Lower lobe of right lung (tissue), 2 donors: ENCODE measurements at places on chromosomes 16 and 17.

GRCh38 chr17:53142890-53143289 is 679.8 kb upstream of the KIF2B start:
- no peaks in the 10 kb centered on the region for H3K36me3 ChIP-seq
- no peak overlapping the region for H3K4me3 ChIP-seq
- no peak overlapping the region for H3K27ac ChIP-seq
- no peaks in the 10 kb centered on the region for H3K27me3 ChIP-seq
- no peaks in the 10 kb centered on the region for H3K4me1 ChIP-seq

- no peaks in the 10 kb centered on the region for H3K36me3 ChIP-seq
- no peaks in the 10 kb centered on the region for H3K4me1 ChIP-seq
- H3K27me3 ChIP-seq = no peaks in the 10 kb centered on the region
Measured at GRCh38 chr16:25606069-25606468, 85.7 kb upstream of the HS3ST4 start.

GRCh38 chr16:53967572-53967971 is 263.6 kb downstream of the FTO start:
- no peak overlapping the region for H3K4me3 ChIP-seq
- no peaks in the 10 kb centered on the region for H3K27me3 ChIP-seq
- H3K27ac ChIP-seq = no peak overlapping the region
- no peaks in the 10 kb centered on the region for H3K36me3 ChIP-seq
- no peak for DNase-seq
- no peaks in the 10 kb centered on the region for H3K4me1 ChIP-seq

GRCh38 chr16:85733155-85733838 is 17.6 kb downstream of the C16orf74 start:
- H3K4me1 ChIP-seq = no peaks in the 10 kb centered on the region
- H3K27me3 ChIP-seq = no peaks in the 10 kb centered on the region
- no peak for DNase-seq
- H3K36me3 ChIP-seq = no peaks in the 10 kb centered on the region

- H3K27me3 ChIP-seq = no peaks in the 10 kb centered on the region
- no peak overlapping the region for H3K4me3 ChIP-seq
- peak overlapping the region; percentile 31 for H3K27ac ChIP-seq
- no peaks in the 10 kb centered on the region for H3K36me3 ChIP-seq
- DNase-seq = no peak
Measured at GRCh38 chr16:56262148-56262547, 70.9 kb downstream of the GNAO1 start.

DNA sequence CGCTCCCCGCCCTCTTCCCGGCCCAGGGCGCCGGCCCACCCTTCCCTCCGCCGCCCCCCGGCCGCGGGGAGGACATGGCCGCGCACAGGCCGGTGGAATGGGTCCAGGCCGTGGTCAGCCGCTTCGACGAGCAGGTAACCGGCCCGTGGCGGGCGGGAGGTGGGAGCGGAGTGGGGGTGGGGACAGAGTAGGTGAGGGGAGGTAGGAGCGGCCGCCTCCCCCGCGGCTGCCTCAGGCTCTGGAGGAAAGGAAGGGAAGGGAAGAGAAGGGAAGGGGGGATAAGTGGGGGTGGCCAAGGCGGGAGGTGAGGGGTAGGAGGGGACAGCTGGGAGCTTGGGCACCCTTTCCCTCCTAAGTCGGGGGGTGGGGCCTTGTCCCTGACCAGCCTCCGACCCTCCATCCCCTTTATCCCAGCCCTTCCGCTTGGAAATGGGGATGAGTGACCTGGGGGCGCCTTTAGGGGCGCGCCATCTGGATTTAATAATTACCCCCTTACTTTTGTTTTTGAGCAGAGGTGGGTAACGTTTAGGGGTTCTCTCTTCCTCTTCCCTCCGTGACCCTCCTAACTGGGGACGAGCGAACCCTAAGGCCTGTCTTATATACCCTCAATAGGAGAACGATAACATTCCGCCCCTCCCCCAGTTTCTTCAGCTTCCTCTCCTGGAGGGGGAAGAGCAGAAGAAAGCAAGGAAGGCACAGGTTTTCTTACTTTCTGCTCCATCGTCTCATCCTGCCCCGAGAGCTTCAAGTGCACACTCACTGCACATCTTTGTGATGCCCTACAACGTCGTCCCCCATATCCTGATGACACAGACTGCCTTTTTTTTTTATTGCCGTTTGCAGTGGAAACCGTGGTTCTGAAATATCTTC is 694 bp downstream of the NF1 start:
- H3K27me3 ChIP-seq = no peaks in the 10 kb centered on the region
- peak; percentile 67 for DNase-seq
- peak overlapping the region; percentile 81 for H3K4me3 ChIP-seq
- peak overlapping the region; percentile 91 for H3K27ac ChIP-seq

DNA sequence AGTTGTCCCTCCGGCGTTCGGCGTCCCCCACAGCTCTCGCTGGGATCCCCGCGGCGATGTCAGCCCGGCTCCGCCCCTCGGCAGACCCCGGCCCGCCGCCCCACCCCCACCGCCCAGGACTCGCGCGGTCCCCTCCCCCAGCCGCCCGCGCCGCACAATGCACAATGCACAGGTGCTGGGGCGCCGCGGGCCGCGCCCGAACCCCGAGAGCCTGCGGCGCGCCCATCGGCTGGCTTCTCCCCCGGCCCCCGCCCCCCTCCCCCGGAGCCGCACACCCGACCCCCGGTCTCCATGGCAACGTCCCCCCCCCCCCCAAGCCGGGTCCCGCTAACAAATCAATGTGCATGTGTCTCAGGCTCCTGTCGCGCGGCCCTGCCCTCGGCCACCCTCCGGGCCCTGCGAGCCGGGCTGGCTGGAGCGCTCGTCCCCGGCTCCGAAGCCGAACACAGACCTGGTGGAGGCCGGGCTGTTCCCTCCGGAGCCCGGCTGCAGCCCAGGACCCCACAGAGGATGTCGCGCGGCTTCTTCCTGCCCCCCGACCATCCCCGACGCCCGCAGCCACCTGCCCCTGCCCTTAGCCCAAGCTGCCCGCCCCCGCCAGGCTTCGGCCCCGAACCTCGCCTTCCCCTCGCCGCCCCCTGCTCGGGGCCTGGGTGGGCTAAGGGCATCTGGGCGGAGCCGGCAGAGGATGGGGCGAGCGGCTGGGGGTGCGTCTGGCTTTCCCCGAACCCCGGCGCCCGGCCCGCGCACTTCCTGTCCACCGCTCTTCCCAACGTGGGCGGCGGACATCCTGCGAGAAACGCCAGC is 818 bp upstream of the CBX8 start:
- peak overlapping the region; percentile 70 for H3K4me3 ChIP-seq
- H3K4me1 ChIP-seq = peaks cover 63% of the 10 kb centered on the region
- peaks cover 11% of the 10 kb centered on the region for H3K36me3 ChIP-seq
- H3K27ac ChIP-seq = peak overlapping the region; percentile 87

- H3K36me3 ChIP-seq = no peaks in the 10 kb centered on the region
- H3K4me3 ChIP-seq = no peak overlapping the region
- no peaks in the 10 kb centered on the region for H3K27me3 ChIP-seq
- no peak for DNase-seq
Measured at GRCh38 chr16:56862776-56863175, 2.2 kb upstream of the SLC12A3 start.

- DNase-seq = peak; percentile 78
- H3K36me3 ChIP-seq = no peaks in the 10 kb centered on the region
- peaks cover 11% of the 10 kb centered on the region for H3K4me1 ChIP-seq
Measured at GRCh38 chr16:3036726-3037315, at the start of gene BICDL2. Gene BICDL2, minus strand, starts transcription at chr16:3036944. Its CDS starts 1,448 bp downstream, at chr16:3035496.

- H3K27me3 ChIP-seq = no peaks in the 10 kb centered on the region
- no peaks in the 10 kb centered on the region for H3K36me3 ChIP-seq
- DNase-seq = no peak
- no peak overlapping the region for H3K27ac ChIP-seq
Measured at GRCh38 chr16:83831456-83831987, 23.7 kb downstream of the HSBP1 start.

DNA sequence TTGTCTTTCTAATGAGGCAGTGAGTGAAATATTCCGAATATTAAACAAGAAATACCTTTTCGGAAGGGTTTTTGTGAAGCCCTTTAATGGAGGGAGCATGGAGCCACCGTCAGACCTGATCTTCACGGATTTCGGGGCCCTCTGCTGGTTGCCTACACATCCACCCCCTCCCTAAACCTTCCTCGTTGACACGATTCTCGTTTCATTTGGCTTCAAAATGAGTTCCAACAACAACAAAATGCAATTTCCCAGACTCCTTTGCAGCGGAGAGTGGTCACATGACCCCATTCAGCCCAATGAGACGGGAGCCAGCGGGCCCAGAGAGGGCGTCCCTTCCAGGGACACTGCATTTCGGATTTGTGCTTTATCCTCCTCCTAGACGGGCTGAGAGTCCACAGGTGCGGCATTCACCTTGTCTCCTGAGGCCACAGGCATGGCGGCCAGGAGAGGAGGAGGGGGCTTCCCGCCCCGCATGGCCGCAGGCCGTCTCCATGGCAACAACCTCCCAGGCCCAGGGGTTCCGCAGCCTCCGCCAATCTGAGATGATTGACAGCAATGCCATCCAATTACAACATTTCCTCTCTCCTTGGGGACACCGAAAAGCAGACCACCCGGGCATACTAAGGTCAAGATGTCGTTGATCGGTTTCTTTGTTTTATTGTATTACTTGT is 259.8 kb downstream of the C16orf95 start:
- no peak overlapping the region for H3K27ac ChIP-seq
- H3K4me3 ChIP-seq = no peak overlapping the region
- peaks cover 32% of the 10 kb centered on the region for H3K27me3 ChIP-seq

DNA sequence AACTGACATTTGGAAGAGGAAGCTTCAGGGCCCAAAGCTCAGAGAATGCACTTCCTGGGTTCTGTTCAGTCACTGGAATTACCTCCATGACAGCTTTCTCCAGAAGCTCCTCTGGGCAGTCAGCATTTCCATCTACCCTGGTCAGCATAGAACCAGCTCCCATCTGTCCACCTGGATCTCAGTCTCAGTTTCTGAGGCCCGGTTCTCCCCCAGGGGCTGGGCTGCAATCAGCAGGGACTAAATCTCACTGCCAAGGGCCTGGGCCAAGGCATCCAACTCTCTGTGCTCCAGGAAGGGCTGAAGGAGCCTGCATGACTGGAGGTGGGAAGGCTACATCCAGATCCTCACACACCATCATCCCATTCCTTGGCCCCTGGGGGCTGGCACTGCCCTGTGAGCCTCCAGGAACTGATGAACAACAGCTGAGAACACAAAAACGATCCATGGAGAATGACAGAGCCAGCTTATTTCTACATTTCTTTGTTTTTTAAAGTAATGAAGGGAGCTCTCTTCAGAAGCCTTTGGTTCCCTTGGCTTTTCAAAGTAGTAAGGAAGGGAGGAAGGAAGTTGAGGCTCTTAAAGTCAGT is 66.3 kb upstream of the MRTFB start:
- H3K27me3 ChIP-seq = no peaks in the 10 kb centered on the region
- no peaks in the 10 kb centered on the region for H3K36me3 ChIP-seq
- no peak overlapping the region for H3K4me3 ChIP-seq

GRCh38 chr16:67301080-67301782 is 21.9 kb downstream of the PLEKHG4 start:
- DNase-seq = no peak
- H3K4me1 ChIP-seq = no peaks in the 10 kb centered on the region
- H3K27ac ChIP-seq = no peak overlapping the region
- no peaks in the 10 kb centered on the region for H3K27me3 ChIP-seq
- H3K4me3 ChIP-seq = no peak overlapping the region
- H3K36me3 ChIP-seq = no peaks in the 10 kb centered on the region

DNA sequence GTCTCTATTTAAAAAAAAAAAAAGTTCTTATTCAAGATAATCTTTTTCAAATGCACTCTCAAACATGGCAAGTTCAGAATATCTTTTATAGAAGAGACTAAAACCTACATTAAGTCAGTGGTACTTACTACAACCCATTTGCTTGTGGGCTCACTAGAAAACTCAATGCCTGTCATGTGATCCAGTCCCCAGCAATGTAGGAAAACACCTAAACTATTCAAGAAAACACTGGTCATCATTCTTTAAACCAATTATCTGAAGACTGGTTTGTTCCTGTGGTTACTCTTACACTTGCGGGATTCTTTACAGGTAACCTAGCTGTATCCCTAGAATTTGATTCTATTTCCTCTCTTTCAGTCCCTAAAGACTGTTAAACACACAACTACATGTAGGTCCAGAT is 19.6 kb downstream of the MED13 start:
- H3K36me3 ChIP-seq = peaks cover 83% of the 10 kb centered on the region
- no peak overlapping the region for H3K27ac ChIP-seq
- H3K4me1 ChIP-seq = no peaks in the 10 kb centered on the region

DNA sequence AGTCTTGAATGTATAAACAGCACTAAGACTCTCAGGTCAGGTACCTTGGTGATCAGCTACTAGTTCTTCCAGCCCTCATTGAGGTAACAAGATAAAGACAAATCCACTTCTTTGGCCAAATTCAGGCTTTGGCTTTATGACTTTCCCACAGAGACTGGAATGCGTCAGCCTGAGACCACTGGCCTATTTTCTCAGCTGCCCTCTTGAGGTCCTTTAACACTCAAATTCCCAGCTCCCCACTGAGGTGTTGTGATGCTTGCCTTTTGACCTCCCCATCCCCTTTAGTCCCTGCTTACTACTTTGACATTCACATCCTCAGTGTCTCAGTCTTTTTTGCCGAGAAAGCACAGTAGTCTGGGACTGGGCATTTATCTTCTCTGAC is 10.6 kb downstream of the TNFAIP1 start:
- H3K27me3 ChIP-seq = no peaks in the 10 kb centered on the region
- no peak for DNase-seq

- no peak overlapping the region for H3K4me3 ChIP-seq
- H3K4me1 ChIP-seq = no peaks in the 10 kb centered on the region
- no peaks in the 10 kb centered on the region for H3K36me3 ChIP-seq
- H3K27ac ChIP-seq = no peak overlapping the region
Measured at GRCh38 chr17:77909236-77909635, 49.3 kb upstream of the TNRC6C start.

DNA sequence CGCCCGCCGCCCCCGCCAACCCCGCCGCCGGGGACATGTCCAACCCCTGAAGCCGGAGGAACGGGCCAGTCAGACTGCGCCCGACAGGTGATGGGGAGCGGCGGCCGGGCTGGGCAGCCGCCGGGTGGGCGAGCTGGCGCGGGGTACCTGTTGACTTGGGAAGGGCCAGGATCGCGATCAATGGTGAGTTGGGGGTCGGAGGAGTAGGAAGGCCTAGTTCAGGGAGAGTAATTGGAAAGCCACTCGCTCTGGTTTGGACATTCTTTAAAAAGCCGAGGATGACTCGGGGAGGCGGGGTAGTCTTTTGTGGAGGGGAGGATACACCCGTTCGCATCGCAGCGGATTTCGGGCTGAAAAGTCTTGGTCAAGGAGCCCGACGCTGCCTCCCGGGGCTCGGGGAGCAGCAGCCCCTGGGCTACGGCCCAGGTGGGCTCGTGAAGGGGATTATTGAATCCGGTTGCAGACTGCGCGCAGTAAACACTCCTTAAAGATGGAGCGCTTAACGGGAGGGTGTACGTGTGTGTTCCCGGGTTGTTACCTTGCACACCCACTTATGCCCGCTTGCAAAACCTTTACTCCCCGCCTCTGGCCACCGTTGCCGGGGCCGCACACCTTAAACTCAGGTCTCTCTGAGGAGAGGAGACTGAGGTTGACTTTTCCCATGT is 123.8 kb downstream of the GOSR1 start:
- no peak for DNase-seq
- peak overlapping the region; percentile 96 for H3K27ac ChIP-seq
- peak overlapping the region; percentile 89 for H3K4me3 ChIP-seq
- H3K4me1 ChIP-seq = peaks cover 13% of the 10 kb centered on the region
- H3K27me3 ChIP-seq = no peaks in the 10 kb centered on the region
- H3K36me3 ChIP-seq = no peaks in the 10 kb centered on the region

DNA sequence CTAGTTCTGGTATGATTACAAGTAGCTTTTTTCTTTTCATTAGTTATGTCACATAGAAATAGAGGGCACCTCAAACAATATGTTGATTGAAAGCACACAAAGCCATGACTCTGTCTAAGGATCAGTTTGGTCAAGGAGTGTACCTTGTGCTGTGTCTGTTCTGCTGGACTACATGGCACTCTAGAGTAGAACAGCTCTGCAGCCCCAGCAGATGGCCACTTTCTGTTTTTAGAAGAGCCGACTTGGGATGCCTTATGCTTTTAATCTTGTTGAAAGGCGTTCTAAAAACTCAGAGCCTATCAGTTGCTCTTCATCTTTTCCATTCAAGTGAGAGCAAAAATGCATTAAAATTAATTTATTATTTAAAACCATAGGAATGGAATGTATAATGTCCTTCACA is 49.3 kb upstream of the CA10 start:
- H3K4me1 ChIP-seq = no peaks in the 10 kb centered on the region
- DNase-seq = no peak
- H3K4me3 ChIP-seq = no peak overlapping the region
